Fibroblast of lung (primary cell): ENCODE measurements at places on chromosomes 1 and 21. TPM values are rescaled to one million over a fixed set of nuclear protein-coding genes. Genes with fewer than 3 reads are reported as not detected.

PKP1 gene
- under 0.01 TPM in 2 replicates for total RNA-seq

HEYL gene
- total RNA-seq: under 0.01 TPM in 1 of 2 replicates, not detected in the other

FDPS gene
- 279 and 840 TPM in 2 replicates for total RNA-seq

TIE1 gene
- total RNA-seq: 0.26 TPM in 1 of 2 replicates, not detected in the other

NBPF10 gene
- total RNA-seq: 5.1 and 5.4 TPM in 2 replicates

ADORA3 gene
- not detected in 2 replicates for total RNA-seq

DIPK1A gene
- 8.2 and 19.7 TPM in 2 replicates for total RNA-seq

NBPF4 gene
- not detected in 2 replicates for total RNA-seq

DTL gene
- 0.26 and 2.8 TPM in 2 replicates for total RNA-seq

SH2D5 gene
- 2.3 and 5.0 TPM in 2 replicates for total RNA-seq

BTBD19 gene
- 3.9 and 5.0 TPM in 2 replicates for total RNA-seq

DNA sequence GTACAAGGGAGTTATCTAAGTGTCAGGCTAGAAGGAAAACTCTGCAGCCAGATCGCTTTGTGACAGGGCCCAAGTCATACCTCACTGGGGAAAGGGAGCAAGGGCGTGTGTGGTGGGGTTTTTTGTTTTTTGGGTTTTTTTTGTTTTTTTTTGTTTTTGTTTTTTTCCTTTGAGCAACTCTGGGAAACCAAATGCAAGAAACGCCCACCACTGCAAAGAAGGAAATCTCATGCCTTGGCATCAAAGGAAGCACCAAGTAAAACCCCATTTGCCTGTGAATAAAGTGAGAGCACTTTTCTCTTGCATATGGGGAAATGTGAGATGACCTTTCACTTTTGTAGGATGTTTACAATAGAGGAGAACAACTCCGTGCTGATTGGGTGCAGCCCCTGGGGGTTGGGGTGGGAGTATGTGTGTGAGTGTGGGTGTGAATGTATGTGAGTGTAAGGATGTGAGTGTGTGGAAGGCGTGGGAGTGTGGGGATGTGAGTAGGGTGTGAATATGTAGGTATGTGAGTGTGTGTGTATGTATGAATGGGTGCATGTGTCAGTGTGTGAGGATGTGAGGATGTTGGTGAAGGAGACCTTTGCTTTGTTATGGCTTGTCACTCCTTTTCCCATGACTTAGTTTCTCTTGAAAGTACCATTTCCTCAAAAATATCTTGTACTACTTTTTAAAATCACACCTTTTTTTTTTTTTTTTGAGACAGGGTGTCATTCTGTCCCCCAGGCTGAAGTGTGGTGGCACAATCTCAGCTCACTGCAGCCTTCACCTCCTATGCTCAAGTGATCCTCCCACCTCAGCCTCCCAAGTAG is 34.6 kb downstream of the IL12RB2 start:
- no peak for DNase-seq
- no peak overlapping the region for H3K4me3 ChIP-seq
- H3K27me3 ChIP-seq: no peaks in the 10 kb centered on the region
- no peaks in the 10 kb centered on the region for H3K4me1 ChIP-seq

DNA sequence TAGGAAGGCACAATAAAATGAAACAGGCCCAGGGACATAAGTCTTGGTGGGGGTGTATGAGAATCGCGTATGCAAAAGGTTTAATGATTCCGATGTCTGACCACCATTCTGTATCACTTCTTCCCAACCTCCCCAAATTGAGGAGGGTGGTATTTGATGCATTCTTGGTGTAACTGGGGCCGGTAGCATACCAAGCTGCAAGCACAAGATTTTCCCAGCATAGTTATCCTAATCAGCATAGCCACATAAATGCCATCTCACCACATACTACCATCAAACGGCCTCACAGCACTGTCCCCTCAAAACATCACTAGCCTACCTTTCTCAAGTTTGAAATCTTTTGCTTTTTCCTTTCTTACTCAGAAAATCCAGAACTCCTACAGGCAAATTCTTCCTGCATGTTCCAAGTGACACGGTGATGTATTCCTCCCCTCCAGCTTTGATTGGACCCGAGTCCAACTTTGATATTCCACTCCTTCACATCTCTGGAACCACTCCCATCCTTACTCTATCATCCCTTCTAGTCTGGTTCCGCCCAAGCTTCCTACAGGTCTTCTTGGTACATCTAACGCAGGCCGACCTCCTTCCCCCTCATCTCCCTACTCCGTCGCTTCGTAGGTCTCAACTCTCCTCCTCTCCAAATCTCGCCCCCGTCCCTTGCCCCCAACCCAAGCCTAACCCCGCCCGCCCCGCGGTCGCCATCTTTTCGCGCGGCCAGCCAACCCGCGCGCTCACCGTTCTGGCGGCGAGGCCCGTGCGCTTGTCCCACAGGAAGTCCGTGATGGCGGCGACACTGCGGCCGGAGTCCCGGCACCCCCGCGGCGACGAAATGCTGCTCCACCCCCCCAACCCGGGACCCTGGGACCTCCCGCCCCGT is 600 bp downstream of the CLK2 start:
- H3K4me3 ChIP-seq: peak overlapping the region; percentile 38
- H3K27me3 ChIP-seq: no peaks in the 10 kb centered on the region
- DNase-seq: peak; percentile 56
- H3K36me3 ChIP-seq: peaks cover 17% of the 10 kb centered on the region
- peaks cover 5% of the 10 kb centered on the region for H3K4me1 ChIP-seq

GRCh38 chr1:156123356-156124196 is 9.1 kb downstream of the LMNA start:
- peaks cover 13% of the 10 kb centered on the region for H3K36me3 ChIP-seq
- peak; percentile 98 for DNase-seq
- H3K4me1 ChIP-seq: peaks cover 47% of the 10 kb centered on the region
- H3K27me3 ChIP-seq: no peaks in the 10 kb centered on the region
- peak overlapping the region; percentile 32 for H3K4me3 ChIP-seq

DNA sequence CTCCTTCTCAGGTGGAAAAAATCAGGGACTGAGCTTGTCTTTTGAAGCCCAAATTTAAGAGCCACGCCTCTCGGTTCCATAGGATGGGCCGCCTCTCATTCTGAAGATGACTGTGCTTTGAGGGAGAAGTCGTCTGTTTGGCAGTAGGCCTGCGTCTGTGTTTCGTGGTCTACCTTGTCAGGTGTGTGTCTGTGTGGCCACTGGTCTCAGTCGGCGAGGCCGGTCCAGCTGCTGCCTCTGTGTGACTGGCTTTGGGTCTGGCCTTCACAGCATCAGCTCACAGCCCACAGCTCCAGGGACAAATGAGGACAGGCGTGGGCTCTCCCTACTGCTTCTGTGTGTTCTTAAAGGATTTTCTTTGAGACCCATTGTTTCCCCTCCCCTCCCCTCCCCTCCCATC is 50.3 kb downstream of the B3GALT5 start:
- H3K4me3 ChIP-seq: no peak overlapping the region
- no peak for DNase-seq
- no peak overlapping the region for H3K27ac ChIP-seq
- no peaks in the 10 kb centered on the region for H3K36me3 ChIP-seq
- no peaks in the 10 kb centered on the region for H3K27me3 ChIP-seq

DNA sequence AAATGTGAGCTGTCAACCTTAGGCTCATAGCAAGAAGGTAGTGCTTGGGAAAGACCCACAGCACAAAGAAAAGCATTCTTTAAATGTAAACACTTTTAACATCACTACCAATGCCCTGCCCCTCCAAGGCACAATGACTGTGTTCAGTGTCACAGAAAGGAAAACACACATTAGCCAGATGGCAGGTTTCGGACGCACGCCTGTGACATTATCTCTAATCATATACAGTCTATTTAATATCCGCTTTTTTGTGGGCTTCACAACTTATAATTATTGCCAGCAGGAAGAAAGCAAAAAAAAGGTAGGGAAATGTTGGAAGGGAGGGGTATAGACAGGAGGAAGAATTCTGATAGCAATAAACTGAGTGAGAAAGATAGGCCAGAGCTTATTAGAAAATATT is 112.4 kb upstream of the BEND5 start:
- no peak for DNase-seq
- no peaks in the 10 kb centered on the region for H3K36me3 ChIP-seq
- H3K27me3 ChIP-seq: no peaks in the 10 kb centered on the region
- H3K4me1 ChIP-seq: no peaks in the 10 kb centered on the region
- no peak overlapping the region for H3K4me3 ChIP-seq
- H3K27ac ChIP-seq: no peak overlapping the region

GRCh38 chr1:183814121-183814681 is 9.3 kb downstream of the RGL1 start:
- no peaks in the 10 kb centered on the region for H3K27me3 ChIP-seq
- peaks cover 18% of the 10 kb centered on the region for H3K4me1 ChIP-seq

- no peak overlapping the region for H3K4me3 ChIP-seq
- no peaks in the 10 kb centered on the region for H3K27me3 ChIP-seq
- no peak overlapping the region for H3K27ac ChIP-seq
- no peaks in the 10 kb centered on the region for H3K36me3 ChIP-seq
- no peak for DNase-seq
- H3K4me1 ChIP-seq: no peaks in the 10 kb centered on the region
Measured at GRCh38 chr1:104905322-104905721, 1155.6 kb downstream of the AMY1C start.

DNA sequence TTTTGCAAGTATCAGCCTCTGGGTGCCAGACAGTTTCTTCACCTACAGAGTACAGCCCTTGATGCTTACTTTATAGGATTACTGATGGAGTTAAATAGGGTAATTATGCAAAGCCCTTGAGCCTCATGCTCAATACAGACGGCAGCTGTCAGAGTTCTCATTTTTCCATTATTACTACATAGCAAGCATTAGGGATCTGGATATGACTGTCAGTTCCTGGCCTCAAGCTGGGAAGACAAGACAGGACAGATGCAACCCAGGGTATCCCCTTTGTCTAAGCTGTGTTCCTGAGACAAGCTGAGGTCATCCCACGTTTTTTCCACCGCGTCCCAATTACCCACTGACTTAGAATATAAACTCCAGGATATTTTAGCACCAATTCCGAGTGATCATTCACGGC is 94.4 kb downstream of the SLC35F3 start:
- H3K36me3 ChIP-seq: no peaks in the 10 kb centered on the region
- no peak for DNase-seq
- no peak overlapping the region for H3K27ac ChIP-seq
- H3K4me3 ChIP-seq: no peak overlapping the region

- DNase-seq: no peak
- no peaks in the 10 kb centered on the region for H3K27me3 ChIP-seq
- no peak overlapping the region for H3K27ac ChIP-seq
- no peaks in the 10 kb centered on the region for H3K36me3 ChIP-seq
- no peaks in the 10 kb centered on the region for H3K4me1 ChIP-seq
- H3K4me3 ChIP-seq: no peak overlapping the region
Measured at GRCh38 chr1:222413436-222413835, 134.5 kb downstream of the HHIPL2 start.

DNA sequence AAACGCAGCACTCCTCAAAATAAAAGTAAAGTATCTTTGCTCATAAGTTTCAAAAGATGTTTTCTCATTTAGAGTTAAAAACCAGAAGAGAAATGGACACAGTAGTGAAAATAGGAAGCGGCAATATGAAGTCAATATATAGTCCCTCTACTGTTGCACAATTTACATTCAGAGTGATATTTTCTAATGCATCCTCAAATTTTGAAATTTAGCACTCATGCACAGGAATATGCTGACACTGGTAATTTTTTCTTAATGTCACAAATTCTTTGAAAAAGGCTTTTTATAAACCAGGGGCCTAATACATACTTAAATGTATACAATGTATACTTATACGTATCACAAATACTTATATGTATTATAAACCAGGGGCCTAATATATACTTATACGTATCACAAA is 19.5 kb downstream of the ST7L start:
- no peaks in the 10 kb centered on the region for H3K27me3 ChIP-seq
- no peak overlapping the region for H3K27ac ChIP-seq
- no peak overlapping the region for H3K4me3 ChIP-seq
- DNase-seq: no peak

GRCh38 chr1:197907846-197908616 is 5.6 kb downstream of the C1orf53 start:
- H3K4me3 ChIP-seq: no peak overlapping the region
- peaks cover 2% of the 10 kb centered on the region for H3K4me1 ChIP-seq
- no peak for DNase-seq

DNA sequence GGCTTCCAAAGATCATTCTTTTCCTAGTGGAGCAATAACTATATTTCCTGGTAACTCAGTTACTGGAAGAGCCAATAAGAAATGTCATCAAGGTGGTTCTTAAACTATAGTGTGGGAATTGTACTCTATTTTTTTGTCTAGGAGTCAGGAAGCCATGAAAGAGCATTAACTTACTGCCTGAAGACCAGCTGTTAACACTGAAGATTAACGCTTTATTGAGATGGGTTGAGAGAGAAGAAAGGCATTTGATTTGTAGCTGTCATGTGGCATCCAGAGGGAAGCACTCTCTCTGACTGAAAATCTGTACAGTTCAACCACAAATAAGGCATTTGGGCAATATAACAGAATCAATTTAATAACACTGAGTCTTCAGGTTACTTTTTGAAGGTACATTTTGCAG is 76.0 kb downstream of the DNM3 start:
- no peak for DNase-seq
- no peak overlapping the region for H3K27ac ChIP-seq

- H3K27ac ChIP-seq: no peak overlapping the region
- H3K4me3 ChIP-seq: no peak overlapping the region
- H3K36me3 ChIP-seq: no peaks in the 10 kb centered on the region
- DNase-seq: no peak
- peaks cover 40% of the 10 kb centered on the region for H3K27me3 ChIP-seq
Measured at GRCh38 chr1:179744401-179745130, 1.5 kb downstream of the FAM163A start.

- peaks cover 13% of the 10 kb centered on the region for H3K4me1 ChIP-seq
- no peak overlapping the region for H3K4me3 ChIP-seq
- peak overlapping the region; percentile 61 for H3K27ac ChIP-seq
- no peaks in the 10 kb centered on the region for H3K27me3 ChIP-seq
Measured at GRCh38 chr1:241837901-241838300, 10.1 kb upstream of the EXO1 start.

- peaks cover 7% of the 10 kb centered on the region for H3K4me1 ChIP-seq
- peaks cover 31% of the 10 kb centered on the region for H3K36me3 ChIP-seq
- H3K4me3 ChIP-seq: no peak overlapping the region
Measured at GRCh38 chr1:1228596-1229321, 3.0 kb downstream of the SDF4 start.
